ENCODE measurements at places on chromosomes 13 and 19. TPM values are rescaled to one million over a fixed set of nuclear protein-coding genes. Genes with fewer than 3 reads are reported as not detected.

KLK10 gene
- total RNA-seq, result not detected

KCTD12 gene
- 46.6 TPM for total RNA-seq

KIR2DL4 gene
- not detected for total RNA-seq

CACTIN gene
- 43.9 TPM for total RNA-seq

GZMM gene
- not detected for total RNA-seq

ZNF208 gene
- not detected for total RNA-seq

Measured in progenitor cell of endocrine pancreas (in vitro differentiated cells).